ENCODE measurements at places on chromosomes 1 and 21.

- DNase-seq, result no peak
Measured at GRCh38 chr1:9881838-9882249, 28.2 kb downstream of the CTNNBIP1 start.

- no peak for DNase-seq
Measured at GRCh38 chr1:223486366-223486765, 93.2 kb downstream of the CCDC185 start.

DNA sequence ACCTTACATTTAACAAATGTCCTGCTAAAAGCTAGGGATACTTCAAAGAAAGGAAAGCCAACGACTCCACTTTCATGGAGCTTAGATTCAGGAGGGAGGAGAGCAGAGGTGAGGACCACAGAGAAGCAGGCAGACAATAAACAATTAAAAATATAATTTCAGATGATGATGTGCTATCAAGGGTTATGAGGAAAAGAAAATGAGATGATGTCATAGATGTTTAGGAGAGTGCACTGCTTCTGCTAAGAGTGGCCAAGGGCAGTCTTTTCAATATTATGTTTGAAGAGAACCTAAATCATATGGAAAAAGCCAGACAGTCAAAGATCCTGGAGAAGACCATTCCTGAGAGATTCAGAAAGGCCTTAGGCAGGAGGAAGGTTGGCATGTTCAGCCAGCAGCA is 66.6 kb upstream of the HOOK1 start:
- DNase-seq, result no peak

DNA sequence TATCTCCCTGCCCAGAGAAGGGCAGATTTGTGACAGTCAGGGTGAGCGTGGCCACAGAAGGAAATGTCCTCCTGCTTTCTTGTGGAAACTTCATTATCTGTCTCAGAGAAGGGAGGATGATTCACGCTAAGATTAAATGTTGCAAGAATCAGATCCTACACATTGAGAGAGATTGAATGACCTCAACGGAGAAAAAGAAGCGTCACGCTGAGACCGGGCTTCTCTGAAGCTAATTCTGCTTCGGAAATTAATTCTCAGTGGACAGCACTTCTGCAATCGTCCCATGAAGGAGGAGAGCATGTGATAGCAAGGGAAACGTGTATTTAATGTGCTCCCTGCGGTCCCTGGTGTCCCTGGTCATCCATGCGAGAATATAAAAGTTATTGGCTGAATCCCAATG is 19.8 kb upstream of the C1orf21 start:
- DNase-seq, result no peak

GRCh38 chr1:119097380-119097779 is 43.1 kb downstream of the WARS2 start:
- no peak for DNase-seq

DNA sequence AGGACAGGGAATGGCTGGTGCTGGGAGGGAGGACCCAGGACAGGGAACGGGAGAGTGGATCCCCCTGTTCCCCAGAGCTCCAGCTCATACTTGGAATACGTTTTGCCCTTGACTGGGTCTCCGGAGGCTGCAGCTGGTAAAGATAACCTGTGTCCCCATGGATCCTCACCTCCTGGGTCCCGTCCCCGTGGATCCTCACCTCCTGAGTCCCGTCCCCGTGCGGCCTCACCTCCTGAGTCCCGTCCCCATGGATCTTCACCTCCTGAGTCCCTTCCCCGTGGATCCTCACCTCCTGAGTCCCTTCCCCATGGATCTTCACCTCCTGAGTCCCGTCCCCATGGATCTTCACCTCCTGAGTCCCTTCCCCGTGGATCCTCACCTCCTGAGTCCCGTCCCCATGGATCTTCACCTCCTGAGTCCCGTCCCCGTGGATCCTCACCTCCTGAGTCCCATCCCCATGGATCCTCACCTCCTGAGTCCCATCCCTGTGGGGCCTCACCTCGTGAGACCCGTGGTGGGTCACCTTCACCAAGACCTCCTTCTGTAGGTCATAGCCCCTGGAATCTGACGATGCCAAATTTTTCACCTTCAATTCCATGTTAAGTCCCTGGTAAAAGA is 61.4 kb downstream of the SCCPDH start:
- no peak for DNase-seq

GRCh38 chr1:159949123-159949522 is 3.7 kb upstream of the IGSF9 start:
- DNase-seq, result no peak

GRCh38 chr1:2523891-2524609 is 2.3 kb downstream of the PANK4 start:
- DNase-seq, result no peak

DNA sequence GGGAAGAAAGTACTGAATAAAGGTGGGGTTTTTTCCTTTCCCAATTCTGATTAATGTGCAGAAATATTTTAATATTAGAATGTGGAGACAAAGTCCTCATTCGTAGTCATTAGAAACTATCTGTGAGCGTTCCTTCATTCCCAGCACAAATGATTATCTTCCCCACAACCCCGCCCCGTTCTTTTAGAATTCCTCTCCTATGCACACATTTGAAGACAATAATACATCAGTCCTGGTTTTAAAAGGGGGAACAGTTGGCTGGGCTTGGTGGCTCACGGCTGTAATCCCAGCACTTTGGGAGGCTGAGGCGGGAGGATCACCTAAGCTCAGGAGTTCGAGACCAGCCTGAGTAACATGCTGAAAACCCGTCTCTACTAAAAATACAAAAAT is 876 bp downstream of the ALDH9A1 start:
- no peak for DNase-seq

- no peak for DNase-seq
Measured at GRCh38 chr21:36065497-36066036, 4.3 kb upstream of the CBR1 start.

GRCh38 chr1:168603501-168604110 is 27.2 kb downstream of the XCL1 start:
- DNase-seq, result peak; percentile 53

GRCh38 chr1:24149866-24150233 is 6.9 kb upstream of the IL22RA1 start:
- DNase-seq, result no peak

DNA sequence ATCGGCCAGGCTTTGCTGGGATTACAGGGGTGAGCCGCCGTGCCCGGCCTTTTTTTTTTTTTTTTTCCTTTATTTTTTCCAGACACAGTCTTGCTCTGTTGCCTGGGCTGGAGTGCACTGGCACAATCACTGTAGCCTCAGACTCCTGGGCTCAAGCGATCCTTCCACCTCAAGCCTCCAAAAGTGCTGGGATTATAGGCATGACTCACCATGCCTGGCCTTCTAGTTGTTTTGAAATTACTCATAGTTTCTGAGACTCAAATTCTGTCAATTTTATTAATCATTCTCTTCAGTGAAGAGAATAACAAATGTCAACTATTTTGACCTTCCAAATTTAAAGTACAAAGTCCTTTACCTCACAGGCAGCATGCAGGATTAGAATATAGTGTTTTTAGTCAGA is 374.5 kb downstream of the PLA2G4A start:
- no peak for DNase-seq

GRCh38 chr1:233520261-233521191 is 93.4 kb upstream of the KCNK1 start:
- DNase-seq, result no peak
